ENCODE measurements at places on chromosomes 12 and 14. TPM values are rescaled to one million over a fixed set of nuclear protein-coding genes. Genes with fewer than 3 reads are reported as not detected.
A peak's percentile ranks its signal among the peaks of the same experiment; 100 is the strongest.

DNA sequence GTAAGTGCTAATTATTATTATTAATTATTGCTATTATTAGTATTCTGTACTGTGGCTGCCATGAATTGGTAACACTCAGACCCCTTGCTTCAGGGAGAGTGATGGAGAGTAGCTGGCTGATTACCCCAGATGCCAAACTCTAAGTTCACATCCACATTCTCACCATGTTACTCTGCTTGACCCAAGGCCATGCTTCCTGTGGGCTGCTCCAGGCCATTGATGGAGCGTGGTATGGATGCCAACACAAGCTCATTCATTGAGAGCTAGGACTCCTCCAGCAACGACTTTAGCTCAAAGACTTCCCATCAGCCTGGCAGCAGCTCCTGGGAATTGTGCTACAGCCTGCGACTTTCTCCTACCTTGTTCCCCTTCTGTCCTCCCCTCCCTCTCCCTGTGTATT lies 233.4 kb downstream of the MSRB3 start:
- no peak for DNase-seq

DNA sequence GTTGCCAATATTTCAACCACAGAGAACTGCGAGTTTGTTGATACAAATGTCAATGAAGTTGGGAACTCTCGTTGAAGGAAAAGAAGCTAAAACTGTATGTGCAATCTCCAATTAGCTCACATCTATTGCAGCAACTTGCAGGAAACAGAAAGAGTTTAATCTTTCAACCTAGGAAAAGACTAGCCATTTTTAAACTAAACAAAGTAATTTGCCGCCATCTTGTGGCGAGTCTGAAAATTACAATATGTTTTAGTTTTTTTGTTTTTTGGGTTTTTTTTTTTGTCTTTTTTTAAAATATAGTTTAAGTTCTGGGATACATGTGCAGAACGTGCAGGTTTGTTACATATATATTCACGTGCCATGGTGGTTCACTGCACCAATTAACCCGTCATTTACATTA lies 131.2 kb upstream of the FOXG1 start:
- DNase-seq = peak; percentile 9

GRCh38 chr14:33848706-33849454 lies 102.0 kb downstream of the EGLN3 start:
- peak; percentile 21 for DNase-seq

DNA sequence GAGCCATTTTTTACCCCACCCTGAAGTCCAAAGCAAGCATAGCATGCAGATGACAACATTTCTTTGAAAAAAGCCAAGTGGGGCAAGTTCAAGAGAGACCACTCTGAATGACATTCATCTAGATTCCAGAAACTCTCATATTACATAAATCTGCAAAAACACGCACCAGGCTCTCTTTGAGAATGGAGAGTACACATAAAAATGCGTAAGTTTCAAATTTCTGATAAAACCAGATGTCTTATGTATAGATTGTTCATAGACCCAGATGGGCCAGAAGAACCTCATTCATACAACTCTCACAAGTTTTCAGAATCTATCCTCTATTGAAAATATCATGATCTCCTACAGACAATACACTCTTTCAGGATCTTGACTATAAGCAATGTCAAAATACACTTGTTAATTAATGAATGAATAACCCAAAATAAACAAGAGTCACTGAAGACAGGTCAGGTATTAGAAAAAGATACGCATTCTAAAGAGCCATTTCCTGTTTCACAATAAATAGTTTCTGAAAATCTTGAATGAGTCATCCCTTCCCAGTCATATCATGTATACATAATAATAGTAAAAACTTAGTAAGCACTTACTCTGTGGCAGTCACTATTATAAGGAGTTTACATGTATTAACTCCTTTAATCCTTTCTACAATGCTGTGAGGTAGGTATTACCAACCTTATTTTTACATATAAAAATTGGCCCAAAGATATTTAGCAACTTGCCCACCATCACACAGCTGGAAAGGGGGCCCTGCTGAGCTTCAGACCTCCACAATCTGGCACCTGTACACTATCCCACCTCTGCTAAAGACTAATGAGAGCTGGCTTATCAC lies 72.0 kb downstream of the PPP2R5E start:
- DNase-seq = no peak

The KIF26A gene
- 0.27 TPM for total RNA-seq

- DNase-seq = no peak
Measured at GRCh38 chr12:129901254-129901653, 2.6 kb downstream of the TMEM132D start.

DNA sequence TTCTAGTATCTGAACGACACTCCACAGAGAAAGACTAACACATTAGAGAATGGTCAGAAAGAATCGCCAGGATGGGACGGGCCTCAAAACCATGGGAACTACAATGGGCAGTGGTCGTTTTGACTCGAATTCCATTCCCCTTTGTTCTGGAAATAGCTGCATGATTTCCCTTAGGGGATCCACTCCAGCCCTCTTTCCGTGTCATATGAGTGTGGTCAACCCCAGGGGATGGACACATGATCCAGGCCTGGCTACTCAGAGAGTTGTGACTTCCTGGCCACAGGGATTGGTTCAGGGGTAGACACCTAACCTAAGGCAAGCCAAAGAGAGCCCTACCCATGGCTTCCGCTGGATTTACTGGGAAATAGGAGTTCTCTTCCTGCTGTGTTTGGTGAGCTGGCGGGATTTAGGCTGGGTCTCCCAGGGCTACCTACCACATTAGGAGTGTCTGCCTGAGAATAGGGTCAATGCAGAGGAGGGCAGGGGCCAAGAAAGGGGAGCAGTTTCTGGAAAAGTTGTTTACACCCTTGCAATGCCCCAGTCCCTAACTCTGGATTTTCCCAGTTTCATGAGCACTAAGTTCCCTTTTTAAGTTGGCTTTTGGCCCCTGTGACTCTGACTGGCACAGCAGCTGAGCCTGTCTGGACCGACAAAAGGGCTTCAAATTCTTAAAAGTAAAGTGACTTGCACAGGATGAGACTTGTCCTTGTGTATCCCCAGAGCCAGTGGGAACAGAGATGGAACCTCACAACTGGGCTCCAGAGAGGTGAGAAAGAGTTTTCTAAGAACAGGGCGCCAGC lies 28.1 kb upstream of the GPATCH2L start:
- no peak for DNase-seq

DNA sequence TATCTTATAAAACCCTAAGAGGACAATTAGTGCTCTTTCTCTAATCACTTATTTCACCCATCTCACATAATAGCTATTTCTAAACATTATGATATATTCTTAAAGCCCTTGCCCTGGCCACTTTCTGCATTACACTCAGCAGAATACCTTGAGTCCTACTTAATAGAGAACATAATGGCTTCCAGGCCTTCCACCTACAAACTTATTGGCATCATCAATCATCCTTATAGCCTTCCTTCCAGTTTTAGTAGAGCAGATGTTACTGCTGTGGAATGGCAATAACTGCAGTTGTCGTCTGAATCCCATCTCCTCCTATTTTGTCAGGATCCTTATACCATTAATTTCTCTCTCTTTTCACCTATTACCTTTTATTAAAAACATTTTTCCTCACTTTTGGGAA lies 1127.4 kb downstream of the LRFN5 start:
- DNase-seq = no peak

The TAS2R14 gene
- 1.9 TPM for total RNA-seq

The VCPKMT gene
- total RNA-seq = 5.9 TPM

The APOF gene
- not detected for total RNA-seq

DNA sequence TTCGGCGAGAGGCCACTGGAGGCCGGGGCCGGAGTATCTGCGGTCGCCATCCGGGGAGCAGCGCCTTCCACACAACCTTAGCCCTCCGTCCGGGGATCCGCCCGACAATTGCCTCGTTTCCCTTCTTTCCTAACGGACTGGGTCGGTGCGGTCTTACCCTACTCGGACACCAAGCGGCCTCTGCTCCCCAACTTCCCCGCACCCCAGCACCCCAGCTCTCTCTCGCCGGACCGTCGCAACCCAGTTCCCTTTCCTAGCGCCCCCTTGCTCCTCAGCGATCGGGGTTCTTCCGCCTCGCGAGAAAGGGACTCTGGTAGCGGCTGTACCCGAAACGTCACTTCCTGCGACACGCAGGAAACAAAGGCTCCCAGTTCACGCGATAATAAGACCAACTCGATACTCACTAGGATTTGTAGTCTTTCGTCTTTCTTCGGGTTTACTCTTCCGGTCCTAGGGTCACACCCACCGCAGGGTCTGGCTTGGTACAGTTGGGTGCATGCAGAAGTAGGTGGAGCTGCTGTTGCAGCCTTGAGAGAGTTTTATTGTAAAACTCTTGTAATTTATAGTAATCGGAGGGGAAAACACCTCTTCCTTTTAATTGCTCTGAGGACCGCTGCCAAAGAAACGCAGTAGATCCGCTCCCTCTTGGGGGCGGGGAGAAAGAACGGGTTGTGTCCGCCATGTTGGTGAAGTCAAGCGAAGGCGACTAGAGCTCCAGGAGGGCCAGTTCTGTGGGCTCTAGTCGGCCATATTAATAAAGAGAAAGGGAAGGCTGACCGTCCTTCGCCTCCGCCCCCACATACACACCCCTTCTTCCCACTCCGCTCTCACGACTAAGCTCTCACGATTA lies at the start of the genes THAP2 and ZFC3H1:
TSS of gene THAP2 (plus strand) at position 741 of the 850 bp plus-strand sequence. CDS start 209 bp downstream, outside the sequence.
TSS of gene ZFC3H1 (minus strand) at position 288 of the 850 bp plus-strand sequence. CDS start at position 50, 238 bp downstream.
- peak; percentile 99 for DNase-seq

GRCh38 chr12:40614923-40615322 lies 77.3 kb upstream of the CNTN1 start:
- DNase-seq = no peak
